Activated T-helper 9 cell treated with anti-CD3 and anti-CD28 coated beads, Interleukin-2, amount 50 U/mL, for 16 hours (primary cell): ENCODE measurements at places on chromosomes 7 and 10.

DNA sequence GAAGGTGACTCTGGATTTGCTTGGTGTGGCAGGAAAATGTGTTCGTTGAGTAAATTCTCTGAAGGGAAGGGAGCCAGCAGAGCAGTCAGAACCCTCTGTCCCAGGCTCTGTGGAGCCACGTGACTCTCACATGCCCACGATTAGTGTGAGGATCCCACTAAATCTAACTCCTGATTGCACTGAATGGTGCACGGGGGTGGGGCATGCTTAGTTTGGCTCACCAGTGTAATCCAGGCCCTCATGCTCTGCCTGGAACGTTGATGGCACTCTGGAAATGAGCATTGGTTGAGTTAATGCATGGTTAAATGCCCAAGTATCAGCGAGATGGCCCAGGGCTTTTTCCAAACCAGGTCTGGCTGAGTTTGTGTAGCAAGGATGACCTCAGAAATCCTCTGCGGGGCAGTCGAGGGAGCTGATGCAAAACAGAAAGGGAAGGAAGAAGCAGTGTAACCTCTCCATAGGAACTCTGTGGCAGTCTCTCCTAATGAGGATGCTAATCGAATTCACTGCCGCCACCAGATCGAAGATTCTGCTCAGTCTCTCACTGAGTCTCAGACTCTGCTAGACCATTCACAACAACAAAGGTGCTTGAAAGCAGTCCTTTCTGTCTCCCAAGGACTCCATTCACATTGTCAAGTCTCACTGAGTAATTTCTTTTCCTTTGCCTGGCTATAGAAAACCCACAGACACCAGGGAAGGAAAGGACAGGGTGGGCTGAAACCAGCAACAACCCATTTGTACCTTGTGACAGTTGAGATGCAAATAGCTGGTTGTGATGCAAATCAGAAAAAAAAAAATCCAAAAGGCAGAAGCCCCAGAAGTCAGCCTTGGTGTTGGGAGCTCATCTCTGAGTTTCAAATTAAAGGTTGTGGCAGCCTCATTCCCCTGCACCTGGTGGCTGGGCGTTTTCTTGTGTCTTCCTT lies 98.1 kb downstream of the C10orf105 start:
- DNase-seq = no peak

DNA sequence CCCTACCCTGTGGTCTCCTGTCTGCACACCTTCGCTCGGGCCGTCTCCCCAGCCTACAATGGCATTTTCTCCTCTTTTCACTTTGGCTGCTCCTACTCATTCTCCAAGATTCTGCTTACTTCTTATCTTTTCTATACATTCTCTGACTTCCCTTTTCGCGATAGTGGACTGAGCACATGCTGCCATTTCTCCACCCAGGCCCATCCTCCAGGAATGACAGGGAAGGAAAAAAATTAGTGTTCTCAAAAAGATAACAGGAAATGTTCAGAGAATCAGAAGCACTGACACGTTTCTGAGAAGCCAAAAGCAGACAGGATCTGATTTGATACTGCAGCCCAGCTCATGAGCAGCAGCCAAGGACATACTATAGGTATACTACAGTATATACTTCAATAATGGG lies 6.4 kb upstream of the ANXA11 start:
- no peak for DNase-seq

GRCh38 chr7:139570119-139570518 lies 46.6 kb downstream of the CLEC2L start:
- no peak for DNase-seq

DNA sequence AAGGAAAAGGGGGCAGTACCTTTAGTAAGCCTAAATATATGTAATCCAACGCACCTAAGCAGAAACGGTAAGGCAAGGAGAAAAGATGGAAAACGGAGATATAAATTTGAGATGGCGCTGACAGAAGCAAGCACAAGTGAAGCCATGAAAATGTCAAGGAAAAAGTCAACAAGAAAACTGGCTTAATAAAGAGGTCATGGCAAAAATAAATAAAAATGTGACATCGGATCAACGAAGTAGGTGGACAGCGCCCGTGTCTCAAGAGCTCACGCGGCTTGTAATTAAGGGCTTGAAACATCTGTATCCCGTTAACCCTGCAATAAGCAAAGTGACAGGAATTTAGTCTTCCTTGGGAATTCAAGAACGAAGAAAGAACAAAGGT lies 611 bp downstream of the NDUFA5 start:
- no peak for DNase-seq

GRCh38 chr10:68156373-68157185 lies 47.3 kb downstream of the MYPN start:
- DNase-seq = peak; percentile 30

GRCh38 chr7:6179620-6180343 lies 92.6 kb downstream of the CYTH3 start:
- DNase-seq = no peak

GRCh38 chr7:131106681-131107336 lies 220.9 kb upstream of the MKLN1 start:
- DNase-seq = peak; percentile 43

DNA sequence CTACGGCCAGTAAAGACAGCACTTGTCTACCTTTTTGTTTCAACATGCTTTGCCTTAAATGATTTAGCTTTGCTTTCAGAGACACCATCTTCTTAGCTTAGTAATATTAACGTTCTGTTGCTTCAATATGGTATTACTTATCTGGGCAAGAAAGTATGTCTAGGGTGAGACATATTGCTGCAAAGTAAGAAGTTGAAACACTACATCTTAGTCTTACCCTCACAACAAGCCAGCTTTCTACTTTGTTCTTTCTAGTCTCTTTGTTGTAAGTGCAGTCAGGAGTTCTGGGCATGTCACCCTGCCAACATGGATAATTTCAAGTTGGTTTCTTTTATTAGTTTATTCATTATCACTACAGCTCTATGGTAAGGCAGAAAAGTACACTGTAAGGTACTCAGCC lies 122.7 kb upstream of the DNAJB12 start:
- no peak for DNase-seq

- no peak for DNase-seq
Observed at GRCh38 chr7:159105066-159105780, 39.4 kb downstream of the VIPR2 start.

DNA sequence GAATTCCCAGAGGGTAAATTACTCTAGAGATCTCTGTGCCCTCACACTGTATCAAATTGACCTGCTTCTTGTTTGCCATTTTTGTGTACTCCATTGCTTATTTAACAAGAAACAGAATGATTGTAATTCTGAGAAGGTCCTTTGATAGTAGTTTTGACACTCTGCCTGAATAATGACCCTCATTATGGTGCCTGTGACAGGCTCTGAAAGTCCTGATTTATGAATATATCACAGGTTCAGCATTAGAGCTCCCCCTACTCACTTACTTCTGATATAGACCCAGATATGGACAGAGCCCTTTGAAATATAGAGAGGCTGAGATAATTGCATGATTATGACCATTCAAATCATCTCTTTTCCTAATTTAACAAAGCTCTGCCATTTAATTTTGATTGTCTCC lies 465.2 kb downstream of the MDFIC start:
- DNase-seq = no peak

DNA sequence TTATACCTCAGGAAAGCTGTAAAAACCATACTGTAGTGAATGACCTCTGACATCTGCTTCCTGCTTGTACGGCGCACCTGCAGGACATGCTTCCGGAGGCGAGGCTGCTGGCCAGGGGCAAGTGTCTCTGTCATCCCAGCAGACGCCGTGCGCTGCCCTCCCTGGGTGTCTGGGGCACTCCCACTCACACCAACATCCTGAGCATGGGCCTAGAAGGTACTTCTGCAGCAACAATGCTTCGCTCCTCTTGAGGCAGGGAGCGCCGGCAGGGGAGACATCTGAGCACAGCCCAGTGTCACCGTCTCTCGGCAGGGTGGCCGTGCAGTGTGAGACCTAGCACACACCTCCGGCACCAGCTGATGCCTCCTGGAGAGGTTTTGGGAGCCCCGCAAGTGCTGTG lies 269.2 kb downstream of the MAD1L1 start:
- DNase-seq = no peak

GRCh38 chr10:63716016-63716580 lies 194.9 kb downstream of the REEP3 start:
- no peak for DNase-seq

GRCh38 chr10:25405871-25406270 lies 231.1 kb downstream of the GPR158 start:
- no peak for DNase-seq

DNA sequence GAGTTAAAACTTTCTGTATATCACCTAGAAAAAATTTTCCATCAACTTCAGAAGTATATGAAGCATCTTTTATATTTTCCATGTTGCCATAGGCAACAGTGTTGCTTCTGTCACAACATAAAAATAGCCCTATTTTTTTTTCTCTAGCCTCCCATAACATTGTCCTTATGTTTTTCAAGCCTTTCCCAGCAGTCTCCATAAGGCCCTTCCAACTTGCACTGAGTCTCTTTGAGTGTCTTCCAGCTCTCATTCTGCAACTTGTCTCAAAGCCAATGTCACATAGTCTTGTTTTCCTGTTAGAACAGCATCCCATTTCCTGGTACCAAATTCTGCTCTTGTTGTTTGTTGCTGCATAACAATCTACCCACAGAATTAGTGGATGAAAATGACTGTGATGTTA lies 1055.5 kb upstream of the GHITM start:
- DNase-seq = no peak
